ENCODE measurements at places on chromosomes 5 and 9.

DNA sequence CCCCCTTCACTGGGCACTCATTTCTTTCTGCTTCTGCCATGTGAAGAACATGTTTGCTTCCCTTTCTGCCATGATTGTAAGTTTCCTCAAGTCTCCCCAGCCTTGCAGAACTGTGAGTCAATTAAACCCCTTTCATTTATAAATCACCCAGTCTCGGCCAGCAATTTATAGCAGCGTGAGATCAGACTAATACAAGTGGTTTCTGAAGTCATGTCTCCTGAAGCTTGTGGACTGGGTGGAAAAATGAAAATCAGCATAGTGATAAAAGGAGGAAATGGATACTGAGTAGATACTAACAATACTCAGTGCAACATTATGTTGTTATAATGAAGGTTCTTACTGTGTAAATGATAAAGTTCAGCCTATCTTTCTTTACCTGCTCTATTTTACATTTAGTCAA is 35.1 kb downstream of the NNT start:
- no peak for DNase-seq

GRCh38 chr9:116282597-116282996 is 129.0 kb downstream of the PAPPA start:
- DNase-seq, result no peak

- no peak for DNase-seq
Measured at GRCh38 chr5:174306345-174307030, 261.0 kb downstream of the NSG2 start.

- no peak for DNase-seq
Measured at GRCh38 chr5:88113429-88113828, 155.2 kb downstream of the TMEM161B start.

DNA sequence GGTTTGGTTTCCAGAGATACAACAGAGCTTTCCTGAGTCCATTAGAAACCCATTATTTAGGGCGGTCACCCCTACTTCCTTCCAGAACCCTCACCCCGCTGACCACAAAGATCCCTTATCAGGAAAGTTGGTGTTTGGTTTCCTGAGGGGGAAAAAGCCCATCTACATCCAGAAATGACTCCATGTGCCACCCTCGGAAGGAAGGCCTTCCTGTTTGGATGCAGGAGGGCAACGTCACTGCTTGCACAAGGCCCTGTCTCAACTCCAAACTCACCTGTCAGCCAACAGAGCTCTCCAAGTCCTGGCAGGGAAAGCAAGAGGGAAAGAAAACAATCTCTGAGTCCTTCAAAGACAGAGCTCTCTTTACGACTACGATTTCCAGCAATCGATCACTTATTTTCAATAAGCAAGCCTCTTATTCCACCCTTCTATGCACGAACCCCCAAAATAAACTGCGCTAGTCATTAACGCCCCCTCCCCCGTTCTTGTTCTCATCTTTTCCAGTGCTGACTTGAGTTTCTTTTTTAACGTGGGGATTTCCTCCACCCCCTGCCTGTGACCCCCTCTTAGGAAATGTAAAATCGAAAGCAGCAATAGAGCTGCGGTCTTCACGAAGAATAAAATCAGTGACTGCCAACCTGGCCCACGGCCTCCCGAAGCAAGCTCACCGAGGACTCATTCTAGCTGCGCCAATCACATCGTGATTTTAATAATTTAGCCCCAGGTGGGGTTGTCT is 35.7 kb upstream of the NTNG2 start:
- no peak for DNase-seq

- DNase-seq, result no peak
Measured at GRCh38 chr5:37039824-37040223, 163.3 kb downstream of the NIPBL start.

GRCh38 chr5:89342106-89342876 is 459.3 kb upstream of the MEF2C start:
- no peak for DNase-seq

GRCh38 chr5:154819546-154819945 is 30.9 kb downstream of the FAXDC2 start:
- no peak for DNase-seq

- no peak for DNase-seq
Measured at GRCh38 chr5:170886210-170886894, 24.5 kb downstream of the RANBP17 start.

DNA sequence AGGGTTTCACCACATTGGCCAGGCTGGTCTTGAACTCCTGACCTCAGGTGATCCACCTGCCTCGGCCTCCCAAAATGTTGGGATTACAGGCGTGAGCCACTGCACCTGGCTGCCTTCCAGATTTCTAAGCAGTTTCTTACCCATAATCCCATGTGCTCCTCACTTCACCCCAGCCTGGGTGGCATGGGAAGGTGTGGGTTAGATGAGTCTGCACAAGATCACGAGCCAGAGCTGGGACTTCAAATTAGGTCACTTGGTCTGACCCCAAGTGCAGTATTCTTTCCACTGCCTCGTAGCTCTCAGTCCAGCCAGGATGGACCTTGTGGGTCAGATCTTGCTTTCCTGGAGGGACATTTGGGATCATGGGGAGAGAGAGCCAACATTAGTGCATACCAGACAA is 37.5 kb upstream of the STRBP start:
- DNase-seq, result no peak

GRCh38 chr9:79222483-79222882 is 349.3 kb upstream of the TLE4 start:
- no peak for DNase-seq

GRCh38 chr9:17578577-17578910 is 322 bp upstream of the SH3GL2 start:
- DNase-seq, result no peak

DNA sequence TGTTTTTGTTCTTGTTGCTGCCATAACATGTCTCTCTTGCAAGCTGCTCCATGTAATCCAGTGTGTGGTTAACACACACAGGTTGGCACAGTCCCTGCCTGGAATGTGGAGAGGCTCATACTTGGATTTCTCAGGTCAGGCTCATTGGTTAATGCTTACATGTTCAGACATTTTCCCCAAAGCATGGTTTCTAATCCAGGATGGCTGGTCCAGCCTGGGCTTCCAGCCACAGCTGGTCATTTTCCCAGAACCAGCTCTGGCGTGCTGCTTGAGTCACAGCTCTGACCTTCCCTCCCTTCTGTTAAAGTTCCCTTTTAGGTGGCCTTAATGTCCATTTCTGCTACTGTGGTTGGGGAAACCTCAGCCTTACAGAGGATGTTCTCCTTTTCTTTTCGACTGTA is 294.3 kb downstream of the TAF11L14 start:
- no peak for DNase-seq

DNA sequence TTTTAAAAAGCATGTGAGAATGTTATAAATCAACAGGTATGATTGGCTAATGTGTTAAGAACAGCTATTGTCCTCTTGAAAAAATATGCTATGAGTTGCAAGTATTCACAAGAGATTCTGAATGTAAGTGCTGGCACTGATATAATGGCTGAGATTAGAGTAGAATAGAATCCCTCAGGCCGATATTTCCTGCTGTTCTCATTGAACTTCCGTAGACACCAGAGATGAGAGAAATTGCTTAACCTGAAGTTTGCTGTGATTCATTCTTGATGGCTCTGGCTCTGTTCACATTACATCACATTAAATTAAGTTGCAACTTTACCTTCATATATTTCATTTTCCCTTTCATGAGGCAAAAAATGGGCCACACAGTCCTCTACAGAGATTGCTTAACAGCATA is 114.5 kb downstream of the BAAT start:
- DNase-seq, result no peak

Measured in activated gamma-delta T cell treated with Interleukin-2 at 50 U/mL for 16 hours (primary cell).